ENCODE measurements at places on chromosomes 7 and 10. TPM values are rescaled to one million over a fixed set of nuclear protein-coding genes. Genes with fewer than 3 reads are reported as not detected.

DNA sequence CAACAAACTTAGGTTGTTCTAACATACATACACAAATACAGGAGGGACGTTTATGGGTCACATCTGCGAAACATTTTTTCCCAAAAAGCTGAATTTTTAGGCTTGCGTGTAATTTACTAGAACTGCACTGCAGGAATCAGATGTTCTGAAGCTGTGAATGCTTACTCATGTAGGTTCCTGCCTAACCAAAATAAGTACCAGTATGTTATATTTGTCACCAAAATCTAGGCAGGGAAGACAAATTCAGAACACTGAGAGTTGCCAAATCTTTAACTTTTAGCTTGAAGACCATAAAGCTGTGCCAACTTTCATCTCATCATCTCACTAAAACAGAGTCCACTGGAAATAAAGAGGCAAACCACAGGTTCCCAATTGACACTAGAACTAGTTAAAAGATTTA, 5.7 kb downstream of the UBE2H start:
- DNase-seq: no peak

- no peak for DNase-seq
Observed at GRCh38 chr7:102310414-102310815, 23.7 kb downstream of the SH2B2 start.

DNA sequence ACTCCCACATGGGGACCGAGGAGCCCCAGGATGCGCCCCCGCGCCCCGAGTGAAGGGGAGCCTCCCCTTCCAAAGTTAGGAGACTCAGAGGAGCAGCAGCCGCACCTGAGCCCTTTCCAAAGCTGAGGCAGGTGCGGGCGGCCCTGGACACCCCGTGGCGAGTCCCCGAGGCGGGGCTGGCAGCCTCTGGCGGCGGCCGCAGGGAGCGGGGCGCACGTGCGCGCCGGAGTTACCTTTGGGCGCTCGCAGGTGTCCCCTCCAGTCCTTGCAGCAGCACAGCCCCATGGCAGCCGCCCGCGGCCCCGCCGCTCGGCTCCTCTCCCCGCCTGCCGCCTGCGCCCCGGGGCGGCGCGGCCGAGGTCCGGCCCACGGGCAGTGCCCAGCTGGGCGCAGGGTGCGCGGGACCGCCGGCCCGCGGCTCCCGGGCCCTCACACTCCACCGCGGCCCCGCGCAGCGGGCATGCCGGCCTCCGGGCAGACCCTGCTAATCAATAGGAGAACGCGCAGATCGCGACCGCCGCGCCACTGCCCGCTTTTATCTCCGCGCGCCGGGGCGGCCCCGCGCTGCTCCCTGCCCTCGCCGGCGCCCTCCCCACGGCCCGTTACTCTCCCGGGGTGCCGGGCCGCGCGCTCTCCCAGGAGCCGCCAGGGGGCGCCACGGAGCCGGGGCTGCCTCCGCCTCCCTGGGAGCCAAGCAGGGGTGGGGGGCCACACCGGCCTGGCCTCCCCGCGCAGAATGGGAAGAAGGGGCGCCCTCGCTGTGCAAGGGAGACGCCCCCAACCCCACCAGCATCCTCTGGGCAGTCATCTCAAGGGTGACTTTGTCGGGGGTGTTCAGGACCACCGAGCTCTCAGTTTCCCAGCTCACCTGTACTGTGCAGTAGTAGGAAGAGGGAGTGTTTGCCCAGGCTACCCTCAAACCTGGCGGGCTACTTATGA, 80.8 kb downstream of the ARHGAP22 start:
- DNase-seq: no peak

UNC5B gene
- 22.8 TPM for total RNA-seq

GRCh38 chr10:89032141-89032891, 41.7 kb downstream of the FAS start:
- DNase-seq: no peak

- no peak for DNase-seq
Observed at GRCh38 chr10:7409732-7410168, 1.1 kb downstream of the SFMBT2 start.

GRCh38 chr10:27624941-27625340, 120.7 kb downstream of the MKX start:
- no peak for DNase-seq

- DNase-seq: no peak
Observed at GRCh38 chr7:157412021-157412443, 75.2 kb downstream of the DNAJB6 start.

CALN1 gene
- not detected for total RNA-seq

DNA sequence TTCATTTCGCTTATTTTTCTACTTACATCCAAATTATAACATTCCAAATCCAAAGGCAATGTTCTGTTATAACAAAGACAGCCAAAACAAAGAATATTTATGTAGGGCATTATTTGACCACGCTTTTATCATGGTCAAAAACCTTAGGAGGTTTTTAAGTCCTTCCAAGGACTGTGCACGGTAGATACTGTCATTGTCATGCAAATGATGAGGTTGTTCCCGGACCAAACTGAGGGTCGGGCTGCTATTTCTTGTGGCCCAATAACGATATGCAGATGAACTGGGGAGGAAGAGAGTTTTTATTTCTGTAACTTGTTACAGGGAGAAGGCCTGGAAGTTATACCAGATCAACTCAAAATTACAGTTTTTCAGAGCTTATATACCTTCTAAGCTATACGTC, 56.6 kb upstream of the STEAP4 start:
- no peak for DNase-seq

DNA sequence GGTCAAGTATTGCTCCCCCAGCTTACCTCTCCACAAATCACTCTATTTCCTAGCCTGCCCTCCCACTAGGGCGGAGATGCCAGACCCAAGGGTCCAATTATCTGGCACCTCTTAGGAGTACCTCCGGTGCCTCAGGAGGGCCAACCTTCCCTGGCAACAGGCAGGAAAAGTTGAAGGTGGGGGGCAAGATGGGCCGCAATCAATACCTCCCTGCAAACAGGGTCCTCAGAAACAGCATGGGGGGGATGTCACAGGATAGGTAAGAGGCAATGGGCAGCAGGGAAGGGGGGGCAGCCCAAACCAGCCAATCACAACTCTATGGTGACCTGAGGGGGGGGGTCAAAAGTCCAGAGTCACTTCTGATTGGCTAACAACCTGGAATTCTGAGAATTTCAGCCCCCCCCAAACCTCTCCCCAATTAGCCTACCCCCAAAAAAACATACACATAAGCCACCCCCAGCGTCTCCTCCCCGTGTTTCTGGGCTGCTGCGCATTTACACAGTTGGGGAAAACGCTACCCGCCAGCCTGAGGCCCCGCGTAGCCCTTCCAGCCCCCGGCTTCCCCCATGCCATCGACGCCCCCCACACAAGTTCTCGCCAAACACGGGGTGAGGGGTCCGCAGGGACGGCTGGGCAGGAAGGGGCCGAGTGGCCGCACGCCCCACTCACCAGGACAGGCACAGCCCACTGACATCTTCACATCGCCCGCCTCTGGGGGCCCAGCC, 589 bp downstream of the LDB1 start:
- DNase-seq: peak; percentile 85

ELN gene
- 34.3 TPM for total RNA-seq

C10orf143 gene
- total RNA-seq: 1.3 TPM

DNA sequence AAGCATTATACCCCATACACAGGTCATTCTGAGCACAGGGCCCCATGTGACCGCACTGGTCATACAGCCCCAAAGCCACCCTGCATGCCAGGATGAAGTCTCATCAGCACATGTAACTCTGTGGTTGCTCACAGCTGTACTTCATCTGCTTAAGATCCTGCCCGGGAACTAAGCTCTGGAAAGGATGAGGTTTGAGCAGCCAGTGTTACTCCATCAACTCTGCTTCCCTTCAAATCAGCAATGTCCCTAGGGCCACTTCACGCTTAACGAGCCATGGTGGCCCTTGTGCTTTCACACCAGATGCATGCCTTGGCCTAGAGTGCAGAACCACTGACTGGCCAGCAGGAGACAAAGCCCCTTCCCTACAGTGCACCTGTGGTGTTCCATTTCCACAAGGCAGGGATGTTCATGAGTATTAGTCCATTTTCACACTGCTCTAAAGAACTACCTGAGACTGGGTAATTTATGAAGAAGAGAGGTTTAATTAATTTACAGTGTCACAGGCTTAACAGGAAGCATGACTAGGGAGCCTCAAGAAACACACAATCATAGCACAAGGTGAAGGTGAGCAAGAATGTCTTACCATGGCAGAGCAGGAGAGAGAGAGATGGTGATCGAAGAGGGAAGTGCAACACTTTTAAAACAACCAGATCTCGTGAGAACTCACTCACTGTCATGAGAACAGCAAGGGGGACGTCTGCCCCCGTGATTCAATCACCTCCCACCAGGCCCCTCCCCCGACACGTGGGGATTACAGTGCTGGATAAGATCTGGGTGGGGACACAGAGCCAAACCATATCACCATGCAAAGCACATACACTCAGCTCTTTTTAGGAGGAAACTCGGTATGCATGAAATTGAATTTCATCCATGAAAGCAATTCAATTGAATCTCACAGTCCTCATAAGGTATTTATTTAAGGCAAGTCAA, 149.0 kb upstream of the CDCA7L start:
- DNase-seq: no peak

IL15RA gene
- 29.4 TPM for total RNA-seq

- DNase-seq: no peak
Observed at GRCh38 chr10:33333260-33334101, 986 bp downstream of the NRP1 start.

DNA sequence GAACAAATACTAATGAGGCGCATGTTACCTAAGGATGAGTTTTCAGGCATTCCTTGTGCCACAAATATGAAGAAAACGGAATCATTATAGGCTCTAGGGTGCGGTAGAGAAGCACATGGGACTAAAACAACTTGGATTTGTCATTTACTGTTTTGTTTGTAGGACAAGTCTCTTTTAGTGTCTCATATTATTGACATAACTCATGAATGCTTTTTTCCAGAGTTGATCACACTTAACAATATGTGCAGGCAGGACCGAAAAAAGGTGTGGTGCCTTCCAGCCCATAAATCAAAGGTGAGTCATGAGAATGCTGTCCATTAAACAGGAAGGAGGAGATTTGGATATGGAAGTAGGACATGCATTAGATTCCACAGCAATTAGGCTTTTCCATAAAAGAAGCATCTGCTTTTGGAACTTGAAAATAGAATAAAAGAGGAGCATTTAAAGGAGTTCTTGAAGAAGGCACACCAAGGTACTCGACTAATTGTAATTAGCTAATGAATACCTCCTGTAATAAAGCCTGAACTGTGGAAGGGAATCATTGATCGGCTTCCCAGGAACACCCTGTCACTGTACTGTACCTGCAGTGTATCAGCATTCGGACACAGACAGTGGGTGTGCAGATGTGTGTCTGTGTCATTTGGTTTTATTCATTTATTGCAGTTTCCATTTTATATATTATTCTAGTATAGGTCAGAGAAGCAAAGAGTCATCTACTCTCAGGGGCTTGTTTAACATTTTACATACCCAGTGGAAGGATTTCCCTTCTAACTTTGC, 119.7 kb upstream of the KLF14 start:
- DNase-seq: no peak

DNA sequence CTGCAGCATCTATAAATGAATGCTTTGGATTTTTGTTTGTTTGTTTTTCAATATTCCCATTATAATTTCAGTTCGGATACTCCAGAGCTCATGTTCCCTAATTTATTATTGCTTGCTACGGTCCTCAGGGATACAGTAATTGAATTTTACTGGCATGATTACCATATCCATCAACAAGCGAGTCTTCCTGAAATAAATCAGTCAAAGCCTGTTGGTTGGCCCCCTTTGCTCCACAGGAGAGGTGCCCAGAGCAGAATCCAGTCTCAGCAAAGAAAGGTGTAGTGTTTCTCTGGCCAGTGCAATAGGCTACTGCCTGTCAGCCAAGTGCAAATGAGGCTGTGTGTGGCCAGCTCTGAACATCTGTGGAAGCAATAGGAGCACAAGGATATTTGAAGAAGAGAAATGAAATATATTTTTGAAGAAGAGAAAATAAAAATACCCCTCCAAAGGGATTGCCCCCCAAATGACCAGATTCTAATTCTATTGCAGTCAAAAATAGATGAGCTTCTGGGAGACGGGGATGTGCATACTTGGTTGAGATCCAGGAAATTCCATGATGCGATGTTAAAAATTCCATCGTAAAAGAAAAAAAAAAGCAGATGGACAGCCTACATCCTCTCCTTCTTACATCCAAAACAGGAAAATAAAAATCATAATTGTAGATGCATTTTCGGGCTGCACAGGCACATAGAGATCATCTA, 18.1 kb downstream of the TRIL start:
- no peak for DNase-seq

RNF32 gene
- not detected for total RNA-seq

DNA sequence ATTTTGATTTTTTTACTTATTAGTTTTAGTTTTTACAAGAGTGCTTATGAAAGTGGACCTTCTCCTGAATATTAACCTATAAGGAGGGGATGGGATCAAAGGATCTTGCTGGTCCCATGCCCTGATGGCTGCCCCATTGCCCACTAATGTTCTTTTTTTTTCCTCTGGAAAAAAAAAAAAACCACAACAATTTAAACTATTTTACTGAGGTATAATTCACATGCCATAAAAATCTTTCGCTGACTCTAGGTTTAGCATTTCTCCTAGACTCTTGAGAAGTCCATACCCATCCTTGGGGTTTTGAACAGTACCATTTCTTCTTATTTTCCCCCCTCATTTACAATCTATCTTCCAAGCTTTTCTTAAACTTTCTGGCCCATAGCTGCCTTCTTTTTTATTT, 481.8 kb downstream of the TFEC start:
- DNase-seq: no peak

BAIAP2L1 gene
- total RNA-seq: 1.2 TPM

- DNase-seq: peak; percentile 55
Observed at GRCh38 chr10:31927884-31928548, 615 bp downstream of the ARHGAP12 start.

- no peak for DNase-seq
Observed at GRCh38 chr7:132412435-132412834, 163.8 kb downstream of the PLXNA4 start.

ARHGAP22 gene
- total RNA-seq: 1.1 TPM

GPR37 gene
- total RNA-seq: 0.48 TPM

DNA sequence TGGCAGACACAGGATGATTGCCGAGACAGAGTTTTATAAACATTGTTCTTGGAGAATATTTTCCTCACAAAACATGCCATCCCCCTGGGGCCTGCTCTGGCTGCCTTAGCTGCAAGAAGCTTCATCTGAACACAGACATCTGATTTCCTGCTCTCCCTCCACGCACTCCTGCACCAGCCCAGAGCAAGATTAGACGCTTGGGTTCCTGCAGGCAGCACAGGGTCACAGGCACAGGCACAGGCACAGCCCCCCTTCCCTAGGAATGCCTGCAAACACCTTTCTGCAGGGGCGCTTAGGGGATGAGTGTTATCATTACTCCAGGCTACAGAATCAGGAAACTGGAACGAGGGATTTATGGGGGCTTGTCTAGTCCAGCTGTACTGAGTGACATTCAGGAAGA, 450.3 kb downstream of the GRID1 start:
- DNase-seq: no peak

SHH gene
- not detected for total RNA-seq

CRHR2 gene
- total RNA-seq: 1.1 TPM

DNA sequence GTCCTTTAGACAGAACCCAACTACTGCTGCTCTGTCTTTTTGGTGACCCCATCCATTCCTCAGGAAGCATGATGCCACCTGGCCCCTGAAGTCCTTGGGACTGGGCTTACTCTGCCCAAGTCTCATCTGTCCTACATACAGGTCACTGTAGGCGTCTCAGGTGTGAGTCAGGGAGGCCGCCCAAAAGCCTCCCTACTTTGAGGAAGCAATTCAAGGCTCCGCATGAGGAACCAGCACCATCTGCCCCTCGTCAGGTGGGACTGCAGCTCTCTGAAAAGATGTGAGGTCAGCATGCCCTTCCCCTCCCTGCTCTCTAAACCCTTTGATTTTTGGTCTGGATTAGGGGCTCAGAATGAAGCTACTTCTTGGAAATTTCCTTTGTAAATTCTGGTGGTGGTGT, 354.8 kb downstream of the CXCL12 start:
- DNase-seq: no peak
